ENCODE measurements at places on chromosomes 4 and X. TPM values are rescaled to one million over a fixed set of nuclear protein-coding genes. Genes with fewer than 3 reads are reported as not detected.
A peak's percentile ranks its signal among the peaks of the same experiment; 100 is the strongest.

- no peak for DNase-seq
Observed at GRCh38 chr4:90727938-90728337, 600.7 kb downstream of the CCSER1 start.

GRCh38 chr4:139501117-139501516 is 47.2 kb downstream of the RAB33B start:
- DNase-seq = no peak

GRCh38 chr4:122606364-122607043 is 14.4 kb downstream of the IL21 start:
- DNase-seq = no peak

DNA sequence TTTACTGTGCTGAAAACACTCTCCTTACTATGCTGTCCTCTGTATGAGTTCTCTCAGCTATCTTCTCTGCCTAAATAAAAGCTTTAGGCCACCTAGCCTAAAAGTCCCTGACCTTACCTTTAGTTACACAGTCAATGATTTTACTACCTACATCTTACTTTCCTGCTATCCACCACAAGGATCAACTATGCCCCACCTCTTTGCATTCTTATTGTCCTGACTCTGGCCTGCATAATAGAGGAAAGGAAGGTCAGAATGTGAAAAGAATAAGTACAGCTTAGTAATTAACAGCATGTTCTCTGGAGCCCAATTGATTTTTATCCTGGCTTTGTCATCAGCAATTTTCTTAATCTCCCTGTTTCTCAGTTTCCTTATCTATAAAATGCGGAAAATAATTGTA is 1257.8 kb downstream of the RPA4 start:
- DNase-seq = no peak

GRCh38 chrX:133794126-133794525 is 191.3 kb downstream of the GPC3 start:
- DNase-seq = no peak

DNA sequence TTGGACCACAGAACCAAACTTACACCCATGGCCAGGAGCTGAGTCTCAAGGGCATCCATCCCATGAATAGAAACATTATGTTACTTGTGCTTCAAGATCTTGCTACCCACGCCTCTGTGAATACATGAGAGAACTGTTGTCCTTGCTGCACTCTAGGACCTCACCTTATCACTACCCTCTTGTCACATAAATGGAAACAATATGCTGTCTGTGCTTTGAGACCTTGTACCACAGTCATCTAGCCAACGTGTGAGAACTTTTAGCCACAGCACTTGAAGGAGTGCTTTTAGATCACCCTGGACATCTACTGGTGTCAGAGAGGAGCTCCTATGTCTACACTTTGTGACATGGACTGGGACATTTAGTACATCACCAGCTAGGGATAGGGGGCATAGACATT is 30.7 kb upstream of the HUWE1 start:
- no peak for DNase-seq

DNA sequence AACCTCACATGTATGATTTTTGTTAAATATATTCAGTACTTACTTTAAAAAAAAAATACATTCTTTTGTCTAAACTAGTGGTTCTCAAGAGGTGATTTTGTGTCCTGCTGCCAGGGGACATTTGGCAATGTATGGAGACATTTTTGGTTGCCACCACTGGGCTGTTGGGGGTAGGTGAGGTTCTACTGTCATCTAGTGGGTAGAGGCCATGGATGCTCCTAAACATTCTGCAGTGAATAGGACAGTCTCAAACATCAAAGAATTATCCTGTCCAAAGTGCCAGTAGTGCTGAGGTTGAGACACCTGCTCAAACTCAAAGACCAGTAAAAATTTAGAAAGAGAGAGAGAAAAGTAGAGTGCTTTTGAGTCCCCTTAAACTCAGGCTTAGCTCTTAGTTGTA is 32.9 kb upstream of the PGM2 start:
- DNase-seq = no peak

DNA sequence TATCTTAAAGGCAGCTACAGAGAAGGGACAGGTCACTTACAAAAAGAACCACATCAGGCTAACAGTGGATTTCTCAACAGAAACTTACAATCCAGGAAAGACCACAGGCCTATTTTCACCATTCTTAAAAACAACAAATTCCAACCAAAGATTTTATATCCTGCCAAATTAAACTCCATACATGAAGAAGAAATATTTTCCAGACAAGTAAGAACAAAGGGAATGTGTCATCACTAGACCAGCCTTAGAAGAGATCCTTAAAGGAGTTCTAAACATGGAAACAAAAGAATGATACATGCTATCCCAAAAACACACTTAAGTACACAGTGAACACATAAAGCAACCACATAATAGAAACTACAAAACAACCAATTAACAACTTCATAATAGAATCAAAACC is 105.6 kb downstream of the ANXA10 start:
- DNase-seq = peak; percentile 43

SCOC gene
- total RNA-seq = 57.9 TPM

CD38 gene
- under 0.01 TPM for total RNA-seq

S100G gene
- total RNA-seq = not detected

TEX13C gene
- total RNA-seq = not detected

PAGE4 gene
- total RNA-seq = not detected

REPS2 gene
- total RNA-seq = 0.59 TPM

SYNPO2 gene
- total RNA-seq = 20.9 TPM

JADE3 gene
- total RNA-seq = 5.0 TPM

IBSP gene
- 15.6 TPM for total RNA-seq
